Aorta (tissue), 5 donors: ENCODE measurements at places on chromosomes 16 and 17.

- DNase-seq = no peak
Measured at GRCh38 chr17:38918129-38918913, 7.1 kb upstream of the LASP1NB start.

GRCh38 chr16:49556606-49557446 lies 183.2 kb downstream of the C16orf78 start:
- no peak for DNase-seq

DNA sequence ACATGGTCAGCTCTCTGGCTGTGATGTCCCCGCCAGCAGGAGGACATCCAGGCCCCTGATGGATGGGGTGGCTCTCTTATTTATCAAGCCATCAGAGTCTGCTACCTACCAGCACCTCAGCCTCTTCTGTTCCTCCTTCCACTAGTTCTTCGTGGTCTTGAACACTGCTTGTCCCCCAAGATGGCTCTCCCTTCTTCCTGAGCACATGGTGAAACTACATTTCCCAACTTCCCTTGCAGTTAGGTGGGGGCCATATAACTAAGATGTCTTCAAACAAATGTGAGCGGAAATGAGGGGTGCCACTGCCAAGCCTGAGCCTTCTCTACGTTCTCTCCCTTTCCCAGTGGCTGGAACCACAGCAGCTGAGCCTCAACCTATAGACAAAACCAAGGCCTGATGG lies 29.8 kb upstream of the CCDC182 start:
- DNase-seq = no peak

- DNase-seq = no peak
Measured at GRCh38 chr17:35947156-35947585, 3.7 kb upstream of the LYZL6 start.

- peak; percentile 39 for DNase-seq
Measured at GRCh38 chr17:49843774-49844350, 4.0 kb downstream of the TAC4 start.

- no peak for DNase-seq
Measured at GRCh38 chr16:66254106-66254505, 112.4 kb upstream of the CDH5 start.
